Colonic mucosa (tissue), 4 donors: ENCODE measurements at places on chromosomes 12 and 14. TPM values are rescaled to one million over a fixed set of nuclear protein-coding genes. Genes with fewer than 3 reads are reported as not detected.

- DNase-seq, result no peak
- no peak overlapping the region for H3K27ac ChIP-seq
- no peaks in the 10 kb centered on the region for H3K36me3 ChIP-seq
- no peaks in the 10 kb centered on the region for H3K4me1 ChIP-seq
Measured at GRCh38 chr14:91636604-91637003, 95.3 kb downstream of the CATSPERB start.

The TAS2R42 gene
- not detected for total RNA-seq

GRCh38 chr12:14216405-14217294 lies 148.8 kb upstream of the ATF7IP start:
- H3K4me3 ChIP-seq, result no peak overlapping the region
- H3K27ac ChIP-seq, result no peak overlapping the region
- peak; percentile 23 for DNase-seq
- no peaks in the 10 kb centered on the region for H3K4me1 ChIP-seq
- no peaks in the 10 kb centered on the region for H3K27me3 ChIP-seq

DNA sequence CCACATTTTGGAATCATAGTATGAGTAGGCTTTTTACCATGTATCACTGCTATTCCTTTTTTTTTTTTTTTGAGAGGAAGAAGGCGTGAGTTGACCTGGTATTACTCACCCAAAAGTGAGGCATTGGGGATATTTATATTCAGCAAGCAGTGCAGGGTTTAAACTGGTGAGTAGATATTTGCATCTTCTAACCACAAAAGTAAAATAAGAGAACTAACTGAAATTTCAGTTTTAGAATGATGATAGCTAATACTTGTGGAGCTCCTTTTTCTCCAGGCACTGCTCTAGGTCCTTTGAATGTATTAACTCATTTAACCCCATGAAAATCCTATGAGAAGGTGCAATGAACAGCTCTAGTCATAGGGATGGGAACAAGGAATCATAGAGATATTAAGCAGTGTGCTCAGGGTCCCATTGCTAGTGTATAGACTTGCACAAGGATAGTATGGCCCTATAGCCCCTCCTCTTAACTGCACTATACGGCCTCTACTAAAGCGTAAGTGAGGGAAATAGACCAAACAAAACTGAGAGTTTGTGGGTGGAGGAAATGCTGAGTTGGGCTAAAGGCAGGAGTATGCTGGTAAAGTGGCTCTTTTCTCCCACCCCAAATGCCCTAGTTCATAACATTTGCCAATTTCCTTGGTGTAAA lies 104.3 kb upstream of the MAX start:
- H3K4me1 ChIP-seq, result no peaks in the 10 kb centered on the region
- H3K27ac ChIP-seq, result no peak overlapping the region
- H3K36me3 ChIP-seq, result no peaks in the 10 kb centered on the region
- H3K4me3 ChIP-seq, result no peak overlapping the region
- no peak for DNase-seq
- no peaks in the 10 kb centered on the region for H3K27me3 ChIP-seq

- no peaks in the 10 kb centered on the region for H3K36me3 ChIP-seq
- H3K4me3 ChIP-seq, result no peak overlapping the region
- H3K27ac ChIP-seq, result no peak overlapping the region
Measured at GRCh38 chr12:113277511-113277910, 56.2 kb downstream of the TPCN1 start.

The PA2G4 gene
- 69.6 TPM for total RNA-seq

GRCh38 chr12:39919790-39920189 lies 186.1 kb downstream of the SLC2A13 start:
- H3K27me3 ChIP-seq, result no peaks in the 10 kb centered on the region
- H3K36me3 ChIP-seq, result no peaks in the 10 kb centered on the region
- H3K4me1 ChIP-seq, result no peaks in the 10 kb centered on the region
- H3K4me3 ChIP-seq, result no peak overlapping the region

The LHX5 gene
- total RNA-seq, result not detected

The SMIM41 gene
- 0.30 TPM for total RNA-seq

DNA sequence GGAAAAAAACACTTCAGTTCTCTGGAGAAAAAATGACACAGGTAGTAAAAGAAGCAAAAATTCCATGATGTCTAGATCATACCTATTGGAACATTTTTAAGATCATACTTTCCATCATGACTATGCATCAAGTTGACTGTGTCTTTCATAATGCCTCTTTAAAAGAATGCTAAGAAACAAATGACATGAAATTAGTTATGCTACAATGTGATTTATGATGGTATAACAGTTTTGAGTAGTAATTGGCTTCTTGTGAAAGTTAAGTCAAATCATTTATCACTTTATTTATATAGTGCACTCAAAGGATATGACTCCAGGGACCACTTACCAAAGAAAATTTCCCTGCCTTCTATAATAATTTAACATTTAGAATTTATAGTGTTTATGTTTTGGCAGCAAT lies 28.5 kb downstream of the RASSF9 start:
- no peaks in the 10 kb centered on the region for H3K27me3 ChIP-seq
- H3K36me3 ChIP-seq, result no peaks in the 10 kb centered on the region
- no peaks in the 10 kb centered on the region for H3K4me1 ChIP-seq
- no peak for DNase-seq
- no peak overlapping the region for H3K27ac ChIP-seq

The DTX1 gene
- 0.82 TPM for total RNA-seq

The CHGA gene
- total RNA-seq, result 137 TPM

DNA sequence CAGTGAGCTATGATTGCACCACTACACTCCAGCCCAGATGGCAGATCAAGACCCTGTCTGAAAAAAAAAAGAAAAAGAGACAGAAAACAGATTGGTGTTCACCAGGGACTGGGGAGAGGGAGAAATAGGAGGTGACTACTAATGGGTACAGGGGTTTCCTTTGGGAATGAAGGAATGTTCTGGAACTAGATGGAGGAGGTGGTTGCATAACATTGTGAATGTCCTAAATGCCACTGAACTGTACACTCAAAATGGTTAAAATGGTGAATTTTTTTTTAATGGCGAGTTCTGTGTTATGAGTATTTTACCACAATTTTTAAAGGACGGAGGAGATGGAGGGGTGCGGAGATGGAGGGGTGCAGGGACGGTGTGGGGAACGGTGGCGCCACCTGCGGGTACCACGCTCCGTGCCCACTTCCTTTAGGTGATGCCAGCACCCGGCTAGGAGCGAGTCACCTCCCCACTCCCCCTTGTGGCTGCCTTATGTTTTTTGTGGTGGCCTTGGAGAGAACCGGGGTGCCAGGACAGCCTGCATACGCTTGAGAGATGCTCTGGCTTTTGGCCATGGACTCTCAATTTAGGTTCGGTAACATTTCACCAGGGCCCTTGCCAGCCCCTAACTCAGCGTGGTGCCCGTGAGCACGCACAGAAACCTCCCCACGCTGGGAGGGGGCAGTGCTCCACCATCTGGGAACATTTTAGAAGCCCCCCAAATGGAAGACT lies 16.1 kb downstream of the UBC start:
- H3K27ac ChIP-seq, result no peak overlapping the region
- no peak overlapping the region for H3K4me3 ChIP-seq
- H3K36me3 ChIP-seq, result no peaks in the 10 kb centered on the region
- peak; percentile 82 for DNase-seq

- H3K4me3 ChIP-seq, result no peak overlapping the region
- H3K4me1 ChIP-seq, result no peaks in the 10 kb centered on the region
- H3K27ac ChIP-seq, result no peak overlapping the region
- no peaks in the 10 kb centered on the region for H3K27me3 ChIP-seq
- no peaks in the 10 kb centered on the region for H3K36me3 ChIP-seq
Measured at GRCh38 chr14:101058571-101058970, 155.0 kb upstream of the RTL1 start.

GRCh38 chr12:124677552-124678356 lies 110.3 kb upstream of the NCOR2 start:
- H3K4me3 ChIP-seq, result no peak overlapping the region
- no peak for DNase-seq
- no peak overlapping the region for H3K27ac ChIP-seq
- no peaks in the 10 kb centered on the region for H3K36me3 ChIP-seq
- no peaks in the 10 kb centered on the region for H3K27me3 ChIP-seq
